Thyroid gland (tissue), 4 donors: ENCODE measurements at places on chromosomes 11 and 22. TPM values are rescaled to one million over a fixed set of nuclear protein-coding genes. Genes with fewer than 3 reads are reported as not detected.

RAB36 gene
- 33.4 TPM for total RNA-seq

APOL5 gene
- total RNA-seq: not detected

OR5P2 gene
- total RNA-seq: not detected

ADM gene
- 20.0 TPM for total RNA-seq

- DNase-seq: no peak
These were observed 99.1 kb downstream of the XRRA1 start for GRCh38 chr11:74849525-74850391.

DNA sequence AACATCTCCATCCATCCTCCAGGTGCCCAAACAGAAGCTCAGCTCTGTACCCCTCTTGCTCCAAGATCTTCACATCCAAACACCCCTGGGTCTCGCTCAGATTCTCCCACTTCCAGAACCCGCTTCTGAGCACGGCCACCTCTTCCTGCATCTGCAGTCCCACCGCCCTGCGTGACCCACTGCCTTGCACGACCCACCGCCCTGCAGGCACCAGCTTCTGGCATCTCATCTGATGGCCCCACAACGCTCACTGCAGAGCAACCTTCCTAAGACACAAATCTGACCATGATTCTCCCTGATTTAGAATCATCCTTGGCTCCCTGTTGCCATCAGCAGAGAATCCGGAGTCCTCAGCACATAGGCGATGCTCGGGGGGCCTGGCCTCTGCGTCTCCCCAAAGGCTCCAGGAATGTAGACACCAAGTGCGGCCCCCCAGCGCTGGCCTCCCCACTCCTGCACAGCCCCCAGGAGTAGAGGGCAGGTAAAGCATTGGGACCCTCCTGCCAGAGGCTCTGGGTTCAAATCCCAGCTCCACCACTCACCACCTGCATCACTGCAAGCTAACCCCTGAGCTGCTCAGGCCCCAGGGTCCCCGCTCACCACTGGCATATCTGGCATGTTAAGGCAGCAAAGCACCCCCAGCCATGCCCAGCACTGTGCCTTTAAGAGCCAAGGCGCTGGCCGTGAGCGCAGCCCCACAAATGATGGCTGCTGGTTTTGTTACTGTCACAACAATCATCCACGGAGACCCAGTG lies 459.3 kb downstream of the BRD1 start:
- DNase-seq: no peak

DNA sequence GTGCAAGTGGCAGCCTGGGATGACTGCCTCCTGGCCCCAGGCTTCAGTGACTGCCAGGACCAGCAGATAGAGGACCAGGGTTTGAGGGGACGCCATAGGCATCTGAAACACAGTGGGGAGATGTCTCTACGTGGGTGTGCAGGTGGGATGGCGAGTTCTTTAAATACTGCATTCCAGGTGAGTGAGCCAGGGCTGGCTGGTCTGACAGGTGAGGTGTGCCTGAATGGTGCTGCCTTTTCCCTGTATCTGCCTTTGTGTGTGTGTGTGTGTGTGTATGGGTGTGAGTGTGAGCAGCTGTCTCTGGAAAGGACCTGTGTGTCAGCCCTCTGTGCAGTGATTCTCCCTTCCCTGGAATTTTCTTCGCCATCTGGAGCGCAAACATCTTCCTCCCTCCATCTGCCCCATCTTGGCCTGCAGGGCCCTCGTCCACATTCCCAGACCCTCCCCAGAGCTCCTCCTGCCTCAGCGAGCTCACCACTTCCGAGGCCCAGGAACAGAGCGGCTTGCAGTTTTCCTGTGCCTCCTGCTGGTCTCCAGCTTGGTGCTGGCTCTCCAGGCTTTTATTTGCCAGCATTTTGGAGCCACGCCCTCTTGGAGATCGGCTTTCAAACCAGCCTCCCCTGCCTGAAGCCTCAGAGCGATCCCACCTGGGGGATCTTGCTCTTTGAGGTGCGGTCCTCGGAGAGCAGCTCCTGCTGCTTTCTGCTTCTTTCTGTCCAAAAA lies at the start of gene GPHA2:
Gene GPHA2 (minus strand): TSS at position 535 of the 723 bp plus-strand sequence. CDS start 433 bp downstream, at position 102.
- DNase-seq: no peak

DNA sequence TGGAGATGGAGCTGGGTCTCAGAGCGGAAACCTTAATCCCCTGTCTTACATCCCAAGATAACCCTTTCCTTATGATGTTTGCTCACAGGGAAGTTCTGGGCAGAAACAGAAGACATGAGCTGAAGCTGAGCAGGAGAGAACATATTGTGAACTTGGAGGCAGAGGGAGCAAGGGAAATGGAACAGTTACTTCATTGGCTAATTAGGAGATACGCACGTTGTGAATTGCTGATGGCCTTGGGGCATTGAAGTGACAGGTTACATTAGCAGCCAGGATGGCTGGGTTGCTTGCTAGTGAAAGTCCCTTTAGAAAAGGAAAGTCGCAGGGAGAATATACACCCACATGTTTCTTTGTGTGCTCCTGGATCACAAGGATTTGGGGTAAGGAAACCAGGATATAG lies 48.7 kb downstream of the TENM4 start:
- no peak for DNase-seq

- DNase-seq: no peak
These were observed 30.6 kb downstream of the APOL6 start for GRCh38 chr22:35678836-35679235.

DNA sequence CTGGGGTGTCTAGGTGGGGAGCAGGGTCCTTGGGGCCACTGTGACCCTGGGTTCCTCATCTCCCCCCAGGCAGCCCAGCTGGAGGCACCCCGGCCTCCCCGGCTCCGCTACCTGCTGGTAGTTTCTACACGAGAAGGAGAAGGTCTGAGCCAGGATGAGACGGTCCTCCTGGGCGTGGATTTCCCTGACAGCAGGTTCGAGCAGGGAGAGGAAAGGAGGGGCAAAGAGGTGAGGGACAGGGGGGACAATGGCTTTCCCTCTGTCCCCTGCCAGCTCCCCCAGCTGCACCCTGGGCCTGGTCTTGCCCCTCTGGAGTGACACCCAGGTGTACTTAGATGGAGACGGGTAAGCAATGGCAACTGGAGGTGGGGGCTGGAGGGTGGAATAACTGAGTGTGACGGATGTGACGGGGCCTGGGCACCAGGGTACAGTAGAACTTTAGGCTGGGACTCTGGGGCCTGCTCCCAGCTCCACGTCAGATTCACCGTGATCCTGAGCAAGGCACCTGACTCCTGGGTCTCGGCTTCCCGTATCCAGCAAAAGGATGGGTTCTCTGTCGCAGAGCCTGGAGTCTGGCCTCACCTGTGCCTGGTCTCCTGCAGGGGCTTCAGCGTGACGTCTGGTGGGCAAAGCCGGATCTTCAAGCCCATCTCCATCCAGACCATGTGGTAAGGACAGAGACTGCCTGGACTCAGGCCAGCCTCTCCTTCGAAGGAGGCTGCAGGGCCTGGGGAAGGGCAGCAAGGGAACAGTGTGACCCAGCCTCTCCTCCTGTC lies 3.6 kb downstream of the SSH3 start:
- DNase-seq: no peak

DNA sequence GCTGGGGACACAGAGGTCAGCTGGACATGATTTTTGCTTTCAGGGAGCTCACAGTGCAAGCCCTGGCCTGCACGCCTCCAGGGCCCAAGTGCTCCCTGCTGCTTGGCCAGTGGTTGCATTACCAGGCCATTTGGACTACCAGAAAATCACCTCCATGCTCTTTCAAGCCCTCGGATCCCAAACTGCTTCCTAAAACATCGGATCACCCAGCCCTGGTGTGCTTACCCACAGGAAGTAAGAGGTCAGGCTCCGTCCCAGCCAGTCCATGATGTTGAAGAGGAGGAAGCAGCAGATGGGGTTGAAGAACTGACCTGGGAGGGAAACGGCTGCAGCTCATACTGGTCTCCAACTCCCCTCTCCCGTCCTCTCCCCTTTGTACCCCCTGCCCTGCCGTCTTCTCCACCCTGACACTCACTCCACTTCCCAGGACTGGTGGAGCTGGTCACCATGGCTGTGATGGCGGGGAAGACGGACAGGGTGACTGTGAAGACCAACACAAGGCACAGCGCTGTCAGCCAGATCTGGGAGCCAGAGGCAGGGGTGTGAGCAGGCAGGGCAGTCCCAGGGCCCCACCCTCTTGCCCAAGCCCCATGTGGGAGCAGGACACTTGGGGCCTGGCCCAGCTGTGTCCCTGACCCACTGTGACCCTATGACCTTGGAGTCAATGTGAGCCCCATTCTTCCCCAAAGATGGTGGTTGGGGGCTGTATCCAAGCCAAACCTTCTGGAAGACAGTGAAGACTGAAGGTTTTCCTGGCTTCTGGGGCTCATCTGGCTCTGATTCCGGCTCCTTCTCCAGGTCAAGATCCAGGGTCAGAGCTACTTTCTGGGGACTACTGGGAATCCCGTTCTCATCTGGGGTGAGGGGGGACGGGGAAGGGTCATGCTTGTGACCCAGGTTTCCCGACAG lies 5.6 kb downstream of the SLC29A2 start:
- DNase-seq: no peak

- no peak for DNase-seq
These were observed 128.5 kb downstream of the CEP164 start for GRCh38 chr11:117456027-117456720.
